ENCODE measurements at places on chromosomes 5 and 9.

- no peak for DNase-seq
Observed at GRCh38 chr5:120413686-120414085, 50.4 kb upstream of the PRR16 start.

- DNase-seq = no peak
Observed at GRCh38 chr5:174412941-174413340, 311.4 kb upstream of the MSX2 start.

- no peak for DNase-seq
Observed at GRCh38 chr9:23686896-23687295, 139.1 kb downstream of the ELAVL2 start.

DNA sequence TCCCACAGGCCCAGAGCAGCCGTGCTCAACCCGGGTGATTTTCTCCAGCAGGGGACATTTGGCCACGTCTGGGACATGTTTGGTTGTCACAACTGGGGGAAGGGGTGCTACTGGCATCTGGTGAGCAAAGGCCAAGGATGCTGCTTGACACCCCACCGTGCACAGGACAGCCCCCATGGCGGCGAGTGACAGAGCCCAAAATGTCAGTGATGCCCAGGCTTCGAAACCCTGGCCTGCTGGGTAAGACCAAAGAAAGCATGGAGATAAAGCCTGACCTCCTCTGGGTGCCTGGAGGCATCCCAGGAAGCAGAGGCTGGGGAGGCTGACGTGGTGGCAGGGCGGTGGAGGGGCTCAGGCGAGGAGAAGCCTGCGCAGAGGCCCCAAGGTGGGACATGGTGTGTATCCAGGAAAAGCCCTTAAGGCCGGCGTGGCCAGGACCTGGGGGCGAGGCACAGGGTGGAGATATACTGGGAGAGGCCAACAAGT is 66.4 kb downstream of the ZNF354C start:
- DNase-seq = no peak

- peak; percentile 38 for DNase-seq
Observed at GRCh38 chr5:173967241-173967640, 21.7 kb upstream of the C5orf47 start.

DNA sequence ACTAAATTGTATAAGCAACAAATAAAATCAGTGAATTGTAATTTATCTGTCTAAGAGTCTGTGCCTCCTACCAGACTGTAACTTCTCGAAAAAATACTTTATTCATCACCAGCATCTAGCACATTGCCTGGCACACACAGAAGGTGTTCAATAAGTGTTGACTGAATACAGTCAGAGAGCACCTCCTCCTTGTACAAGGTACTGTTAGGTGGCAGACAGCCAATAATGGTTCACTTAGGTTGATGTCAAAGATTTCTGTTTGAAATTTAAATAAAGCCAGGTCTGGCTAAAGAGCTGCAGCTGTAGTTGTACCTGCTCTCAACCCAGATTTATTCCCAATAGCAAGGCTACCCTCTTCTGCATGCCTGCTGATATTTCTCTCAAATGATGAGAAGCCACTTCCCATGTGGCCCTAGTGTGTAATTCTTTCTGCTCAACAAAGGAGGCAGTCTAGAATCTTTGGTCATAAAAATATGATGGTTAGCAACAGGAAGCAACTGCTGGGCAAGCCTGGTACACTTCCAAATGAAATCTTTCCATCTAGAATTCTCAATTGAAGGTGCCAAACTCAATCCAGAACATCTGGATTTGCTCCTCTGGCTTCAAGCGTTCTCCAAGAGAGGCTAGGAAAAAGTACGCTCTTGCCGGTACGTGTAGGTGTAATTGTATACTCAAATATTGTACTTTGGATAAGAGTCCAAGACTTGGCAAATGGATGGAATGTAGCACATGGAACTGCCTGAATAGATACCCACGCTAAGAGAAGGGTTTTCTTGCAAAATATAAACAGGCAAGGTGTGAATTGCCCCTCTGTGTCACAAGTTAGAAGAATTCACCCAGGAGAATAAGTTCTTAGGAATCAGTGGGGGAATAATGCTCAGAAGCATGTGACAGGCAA is 95.6 kb downstream of the NR6A1 start:
- peak; percentile 16 for DNase-seq

GRCh38 chr5:106720367-106720766 is 950.4 kb downstream of the EFNA5 start:
- no peak for DNase-seq

GRCh38 chr5:179343719-179344430 is 1.4 kb downstream of the ADAMTS2 start:
- peak; percentile 49 for DNase-seq

DNA sequence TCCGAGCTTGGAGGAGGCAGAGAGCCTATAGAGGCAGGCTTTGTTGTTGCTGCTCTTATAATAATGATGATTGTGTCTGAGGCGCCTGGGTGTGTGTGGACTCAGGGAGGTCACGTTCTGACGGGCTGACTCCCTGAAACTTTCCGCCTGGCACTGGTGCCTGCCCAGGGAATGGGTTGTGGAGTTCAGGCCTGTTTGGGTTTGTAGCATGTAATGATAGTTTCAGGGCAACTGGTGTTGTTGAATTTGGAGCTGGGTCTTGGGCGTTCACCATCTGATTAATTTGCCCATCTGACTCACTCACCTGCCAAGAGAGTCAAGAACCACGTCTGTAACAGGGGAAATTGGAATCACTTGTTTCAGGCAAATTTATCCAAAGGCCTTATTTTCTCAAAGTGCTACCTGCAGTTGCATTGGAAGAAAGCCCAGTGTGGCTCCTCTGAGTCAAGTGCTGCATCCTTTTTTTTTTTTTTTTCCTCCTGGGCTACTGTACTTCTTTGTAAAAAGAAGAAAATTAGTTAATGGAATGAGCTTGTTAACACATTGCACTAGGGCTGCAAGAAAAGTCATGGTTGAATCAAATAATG is 386.5 kb downstream of the GADD45G start:
- DNase-seq = no peak

DNA sequence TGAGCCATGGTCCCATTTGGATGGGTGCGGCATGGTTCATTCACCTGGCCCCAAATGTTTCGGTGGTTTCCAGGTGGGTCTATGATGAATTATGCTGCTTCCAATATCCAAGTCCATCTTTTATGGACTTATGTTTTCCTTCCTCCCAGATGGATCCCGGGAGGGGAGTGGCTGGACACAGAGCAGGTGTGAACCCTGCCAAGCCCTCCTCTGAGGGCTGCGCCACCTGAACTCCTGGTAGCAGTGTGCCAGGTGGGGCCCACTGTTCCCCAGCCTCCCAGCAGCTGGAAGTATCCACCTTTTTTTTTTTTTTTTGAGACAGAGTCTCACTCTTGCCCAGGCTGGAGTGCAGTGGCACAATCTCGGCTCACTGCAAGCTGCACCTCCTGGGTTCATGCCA is 42.9 kb downstream of the WNK2 start:
- no peak for DNase-seq

DNA sequence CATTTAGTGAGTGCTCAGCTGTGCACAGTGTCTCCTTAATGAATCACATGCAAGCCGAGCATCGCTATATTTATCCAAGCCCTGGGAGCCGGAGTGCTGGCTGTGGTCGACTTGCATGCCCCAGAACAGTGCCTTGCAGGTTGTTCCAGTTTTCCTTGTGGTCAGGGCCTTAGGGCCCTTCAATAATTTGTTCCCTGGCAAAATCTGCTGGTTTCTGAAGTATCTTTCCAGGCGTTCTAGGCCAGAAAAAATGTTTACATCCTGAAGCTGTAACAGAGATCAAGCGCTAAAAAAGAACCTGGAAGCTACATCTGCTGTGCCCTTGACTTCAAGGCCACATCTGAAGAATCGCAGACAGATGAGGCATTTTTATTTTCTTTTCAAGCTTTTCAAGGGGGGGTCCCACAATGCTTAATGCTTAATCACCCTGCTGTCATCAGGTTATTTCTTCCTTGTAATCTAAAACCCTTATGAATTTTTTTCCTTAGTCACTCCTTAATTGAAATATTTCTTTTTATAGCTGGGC is 105.8 kb downstream of the DOCK2 start:
- no peak for DNase-seq

- no peak for DNase-seq
Observed at GRCh38 chr9:117491491-117491890, 76.6 kb upstream of the ASTN2 start.

DNA sequence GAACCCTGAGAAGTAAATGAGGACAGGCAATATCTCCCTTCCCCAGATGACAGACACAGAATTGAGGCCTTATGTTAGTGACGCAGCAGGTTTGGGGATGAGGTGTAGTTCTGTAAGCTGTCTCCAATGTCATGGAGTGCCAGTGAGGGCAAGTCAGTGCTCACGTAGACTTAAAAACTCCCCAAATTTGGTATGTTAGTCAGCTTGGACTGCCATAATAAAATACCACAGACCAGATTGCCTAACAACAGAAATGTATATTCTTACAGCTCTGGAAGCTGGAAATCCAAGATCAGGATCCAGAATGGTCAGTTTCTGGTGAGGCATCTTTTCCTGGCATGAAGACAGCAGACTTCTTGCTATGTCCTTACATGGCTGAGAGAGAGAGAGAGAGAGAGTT is 14.9 kb downstream of the FOXI1 start:
- DNase-seq = no peak
